ENCODE measurements at places on chromosomes 16 and 17.

GRCh38 chr16:69804297-69804696 lies 42.2 kb downstream of the WWP2 start:
- DNase-seq = no peak

- no peak for DNase-seq
Measured at GRCh38 chr16:75252946-75253911, 1.8 kb upstream of the BCAR1 start.

- no peak for DNase-seq
Measured at GRCh38 chr16:11392041-11392581, 46.9 kb downstream of the RMI2 start.

GRCh38 chr17:82149401-82150099 lies 51.5 kb upstream of the FASN start:
- no peak for DNase-seq

GRCh38 chr16:72164691-72165090 lies 7.3 kb downstream of the PMFBP1 start:
- DNase-seq = no peak

GRCh38 chr17:83151056-83151441 lies 71.6 kb downstream of the METRNL start:
- no peak for DNase-seq

DNA sequence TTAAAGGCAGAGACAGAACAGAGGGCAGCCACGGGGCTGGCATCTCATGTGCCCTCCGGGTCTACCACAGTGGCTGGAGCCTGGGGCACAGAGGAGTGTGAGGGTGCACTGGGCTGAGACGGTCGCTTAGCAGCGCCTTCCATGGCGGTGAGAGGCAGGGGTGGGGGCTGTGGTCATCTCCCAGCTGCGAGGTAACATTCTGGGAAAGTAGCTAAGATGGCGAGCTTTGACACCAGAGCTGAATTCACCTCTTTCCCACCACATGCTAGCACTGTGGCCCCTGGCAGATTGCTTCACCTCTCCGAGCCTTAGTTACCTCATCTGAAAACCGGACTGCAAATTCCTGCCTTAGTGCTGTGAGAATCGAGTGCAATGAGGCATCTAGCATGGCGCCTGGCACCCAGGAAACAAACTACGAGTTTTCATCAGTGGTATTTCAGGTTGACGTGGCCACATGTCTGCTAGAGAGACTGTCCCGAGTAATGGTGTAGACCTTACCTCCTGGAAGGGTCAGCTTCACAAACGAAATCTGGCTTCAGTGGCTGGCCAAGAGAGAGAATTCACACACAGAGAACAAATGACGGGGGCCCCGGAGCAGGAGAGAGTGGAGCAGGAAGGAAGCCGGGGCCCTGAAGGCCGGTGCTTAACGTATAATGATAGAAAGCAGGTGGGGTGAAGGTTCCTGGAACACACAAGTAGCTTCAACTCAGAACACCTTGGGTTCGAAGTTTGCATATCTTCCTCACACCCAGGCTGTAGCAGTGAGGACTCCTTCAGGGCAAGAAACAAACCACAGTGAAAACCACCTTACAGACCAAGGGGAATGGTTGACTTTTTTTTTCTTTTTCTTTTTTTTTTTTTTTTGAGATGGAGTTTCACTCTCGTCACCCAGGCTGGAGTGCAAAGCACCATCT lies 63.9 kb upstream of the RPH3AL start:
- no peak for DNase-seq

- DNase-seq = no peak
Measured at GRCh38 chr17:8287651-8288335, 677 bp upstream of the RANGRF start.

DNA sequence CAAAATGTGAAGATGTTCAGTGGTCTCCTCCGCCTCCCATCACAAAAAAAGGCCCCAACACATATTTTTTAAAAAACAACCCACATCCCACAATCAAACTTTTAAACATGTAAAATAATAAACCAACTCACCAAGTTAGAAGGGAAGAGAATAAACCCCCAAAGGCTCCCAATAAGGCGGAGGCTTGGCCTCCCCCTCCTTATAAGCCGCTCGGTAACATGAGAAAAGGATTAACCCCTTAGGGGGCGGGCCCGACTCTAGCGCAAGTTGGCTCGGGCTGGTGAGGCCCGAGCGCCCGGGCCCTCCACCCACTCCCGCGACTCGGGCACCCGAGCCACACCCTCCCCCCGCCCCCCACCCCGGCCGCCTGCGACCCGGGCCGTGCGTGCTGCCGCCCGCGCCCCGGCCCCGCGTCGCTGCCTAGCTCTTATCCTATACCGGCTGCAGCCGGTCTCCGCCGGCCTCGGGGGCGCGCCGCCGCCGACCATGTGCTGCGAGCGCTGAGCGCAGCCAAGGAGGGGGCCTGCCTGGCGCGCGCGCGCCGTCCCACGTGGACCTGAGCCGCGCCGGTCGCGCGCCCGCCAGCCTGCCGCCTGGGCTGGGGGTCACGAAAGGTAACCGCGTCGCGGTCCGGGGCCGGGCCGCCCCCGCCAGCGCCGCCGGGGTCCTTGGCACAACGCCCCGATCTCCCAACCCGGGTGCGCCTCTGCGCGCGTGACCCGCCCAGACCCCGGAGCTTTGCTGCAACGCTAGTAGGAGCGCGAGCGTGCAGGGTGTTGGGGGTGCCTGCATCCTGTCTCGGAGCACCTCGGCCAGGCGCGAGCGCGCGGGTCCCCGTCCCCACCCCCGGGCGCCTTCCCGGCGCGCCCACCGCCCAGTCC lies at the start of the genes ARSG and SLC16A6:
ARSG (plus strand) TSS at position 541 of the 881 bp plus-strand sequence. CDS start 15,999 bp downstream, outside the sequence.
SLC16A6 (minus strand) TSS at position 173 of the 881 bp plus-strand sequence. CDS start 12,807 bp downstream, outside the sequence.
- peak; percentile 16 for DNase-seq

- DNase-seq = no peak
Measured at GRCh38 chr16:1432388-1433262, 1.7 kb downstream of the PERCC1 start.

- DNase-seq = no peak
Measured at GRCh38 chr17:61668486-61668885, 77.5 kb upstream of the NACA2 start.

GRCh38 chr17:78396441-78397337 lies 18.2 kb downstream of the PGS1 start:
- peak; percentile 58 for DNase-seq

DNA sequence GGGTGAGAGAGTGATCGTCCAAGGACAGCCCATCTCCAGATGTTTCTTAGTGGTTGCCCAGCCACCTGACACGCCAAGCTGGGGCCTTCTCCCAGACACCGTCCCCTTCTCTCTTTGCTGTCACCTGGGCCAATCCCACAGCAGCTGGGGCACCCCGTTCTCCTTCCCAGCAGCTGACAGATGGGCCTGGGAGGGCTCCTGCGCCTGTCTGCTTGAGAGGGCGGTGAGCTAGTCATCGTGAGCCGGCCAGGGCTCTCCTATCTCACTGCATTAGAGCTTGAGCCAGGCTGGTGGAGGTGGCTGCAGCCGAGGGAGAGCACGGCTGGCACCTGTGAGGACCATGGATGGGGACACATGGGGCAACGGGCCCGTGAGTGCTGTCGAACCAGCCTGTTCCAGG lies 41.2 kb downstream of the RAB11FIP3 start:
- DNase-seq = no peak

GRCh38 chr17:2423271-2423670 lies 22.4 kb upstream of the MNT start:
- no peak for DNase-seq

GRCh38 chr17:28643983-28644786 lies 773 bp downstream of the BLTP2 start:
- peak; percentile 13 for DNase-seq

DNA sequence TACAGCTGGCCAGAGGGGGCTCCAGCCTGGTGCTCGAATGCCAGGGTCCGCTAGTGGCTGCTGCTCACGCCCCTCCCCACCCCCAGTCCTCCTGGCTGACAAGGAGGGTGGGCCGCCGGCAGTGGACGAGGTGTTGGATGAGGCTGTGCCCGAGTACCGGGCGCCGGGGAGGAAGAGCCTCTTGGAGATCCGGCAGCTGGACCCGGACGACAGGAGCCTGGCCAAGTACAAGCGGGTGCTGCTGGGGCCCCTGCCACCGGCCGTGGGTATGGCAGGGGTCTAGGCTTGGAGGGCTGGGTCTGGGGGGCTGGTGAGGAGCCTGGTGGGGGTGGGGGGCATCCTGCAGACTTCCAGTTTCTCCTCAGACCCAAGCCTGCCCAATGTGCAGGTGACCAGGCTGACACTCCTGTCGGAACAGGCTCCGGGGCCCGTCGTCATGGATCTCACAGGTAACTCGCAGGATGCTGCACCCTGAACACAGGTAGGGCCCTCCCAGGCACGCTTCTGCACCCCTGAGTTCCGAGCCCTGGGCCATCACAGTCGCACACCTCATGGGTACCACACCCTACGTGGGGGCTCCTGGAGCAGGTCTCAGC lies 1.2 kb upstream of the PDIA2 start:
- DNase-seq = no peak

- no peak for DNase-seq
Measured at GRCh38 chr17:66959641-66960375, 4.7 kb upstream of the CACNG4 start.

DNA sequence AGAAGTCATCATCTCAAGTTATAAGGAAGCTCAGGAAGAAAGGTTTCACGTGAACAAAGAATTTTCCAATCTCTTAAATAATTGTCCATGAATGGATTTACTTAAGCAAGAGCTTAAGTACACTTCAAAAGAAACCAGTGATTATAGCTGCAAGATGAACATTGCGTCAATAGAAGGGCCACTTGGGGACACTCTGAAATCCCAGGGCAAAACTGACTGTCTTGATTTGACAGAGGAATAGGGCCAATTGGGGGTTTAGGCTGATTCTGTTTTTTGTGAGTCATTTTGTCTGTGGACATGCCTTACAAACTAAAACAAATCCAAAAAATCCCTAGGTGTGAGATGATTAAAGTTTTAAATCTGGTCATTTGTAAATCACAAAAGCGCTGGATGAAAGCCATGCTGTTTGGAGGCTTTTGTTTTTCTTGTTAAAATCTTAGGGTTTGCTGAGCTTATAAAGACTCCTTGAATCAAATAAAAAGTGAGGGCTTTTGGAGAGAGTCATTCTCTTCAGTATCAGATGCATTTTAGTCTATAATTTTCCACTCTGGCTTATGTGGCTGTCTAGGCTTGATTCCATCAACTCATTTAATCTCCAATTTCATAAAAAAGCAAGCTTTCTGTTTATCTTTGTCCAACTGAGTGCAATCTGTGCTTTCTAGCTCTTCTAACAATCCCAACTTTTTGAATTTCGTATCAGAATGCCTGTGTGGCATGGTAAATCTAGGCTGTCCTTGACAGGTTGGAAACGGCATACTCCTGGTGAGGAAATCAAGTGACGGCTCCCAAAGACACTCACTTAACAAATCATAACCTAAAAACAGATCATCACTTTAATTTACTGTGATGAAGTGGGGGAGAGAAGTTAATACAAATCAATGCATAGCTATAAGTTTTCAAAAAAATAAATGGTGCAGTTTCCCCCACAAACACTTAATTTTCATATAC lies 98.2 kb upstream of the SOX9 start:
- DNase-seq = no peak

GRCh38 chr17:21711182-21711581 lies 18.9 kb downstream of the KCNJ18 start:
- no peak for DNase-seq

DNA sequence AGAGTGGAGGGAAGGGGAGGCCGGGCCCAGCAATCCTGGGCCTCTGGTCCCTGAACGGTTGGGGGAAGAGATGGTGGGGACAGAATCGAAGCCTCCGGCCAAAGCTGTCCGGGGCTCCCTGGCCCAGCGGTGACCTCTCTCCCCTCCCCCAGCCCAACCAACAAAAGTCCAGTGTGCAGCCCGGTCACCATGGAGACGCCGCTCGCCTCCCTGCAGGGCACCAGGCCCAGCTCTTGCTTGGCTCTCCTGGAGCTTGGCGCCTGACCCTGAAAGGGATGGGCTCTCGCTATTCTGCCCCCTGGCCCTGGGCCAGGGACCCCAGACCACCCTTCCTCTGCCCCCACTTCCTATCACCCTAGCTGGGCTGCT lies 1.3 kb downstream of the METRN start:
- DNase-seq = no peak

GRCh38 chr16:56312028-56312300 lies 113.4 kb downstream of the AMFR start:
- DNase-seq = no peak

- DNase-seq = peak; percentile 46
Measured at GRCh38 chr17:15999974-16000827, 577 bp downstream of the TTC19 start.

DNA sequence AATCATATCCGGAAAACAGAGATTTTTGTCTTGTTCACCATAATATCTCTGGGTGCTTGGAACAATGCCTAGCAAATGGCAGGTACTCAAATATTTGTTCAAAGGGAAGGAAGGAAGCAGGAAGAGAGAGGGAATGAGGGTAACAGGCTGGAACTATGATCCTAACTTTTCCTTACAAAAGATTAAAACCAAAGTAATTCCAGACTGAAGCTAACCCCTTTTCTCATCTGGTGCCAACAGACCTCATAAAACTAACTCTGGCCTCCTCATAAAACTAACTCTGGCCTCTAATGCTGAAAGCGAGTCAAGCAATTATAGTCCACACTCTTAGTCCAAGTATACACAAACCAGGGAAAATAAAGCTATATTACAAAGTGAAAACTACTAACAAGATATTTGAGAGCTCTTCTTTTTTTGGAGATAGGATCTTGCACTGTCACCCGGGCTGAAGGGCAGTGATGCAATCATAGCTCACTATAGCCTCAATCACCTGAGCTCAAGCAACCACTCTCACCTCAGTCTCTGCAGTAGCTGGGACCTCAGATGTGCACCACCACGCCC lies 84.6 kb downstream of the KANSL1 start:
- no peak for DNase-seq

DNA sequence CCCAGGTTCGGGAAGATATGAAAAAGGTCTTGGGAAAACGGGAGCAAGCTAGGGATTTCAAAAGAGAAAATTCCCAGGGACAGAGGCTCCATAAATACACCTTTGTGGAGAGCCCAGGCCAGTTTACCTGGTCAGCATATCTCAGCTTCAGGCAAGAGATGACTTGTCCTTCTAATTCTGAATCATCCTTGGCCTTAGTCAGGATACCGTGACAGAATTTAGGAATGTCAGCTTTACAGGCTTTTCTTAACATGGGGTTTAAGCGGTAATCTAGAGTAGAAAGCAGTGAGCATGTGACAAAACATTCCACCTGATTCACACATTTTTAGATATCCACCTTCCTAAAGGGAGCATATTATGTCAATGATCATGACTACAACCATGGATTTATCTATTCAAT lies 41.1 kb upstream of the CLEC18B start:
- DNase-seq = no peak

DNA sequence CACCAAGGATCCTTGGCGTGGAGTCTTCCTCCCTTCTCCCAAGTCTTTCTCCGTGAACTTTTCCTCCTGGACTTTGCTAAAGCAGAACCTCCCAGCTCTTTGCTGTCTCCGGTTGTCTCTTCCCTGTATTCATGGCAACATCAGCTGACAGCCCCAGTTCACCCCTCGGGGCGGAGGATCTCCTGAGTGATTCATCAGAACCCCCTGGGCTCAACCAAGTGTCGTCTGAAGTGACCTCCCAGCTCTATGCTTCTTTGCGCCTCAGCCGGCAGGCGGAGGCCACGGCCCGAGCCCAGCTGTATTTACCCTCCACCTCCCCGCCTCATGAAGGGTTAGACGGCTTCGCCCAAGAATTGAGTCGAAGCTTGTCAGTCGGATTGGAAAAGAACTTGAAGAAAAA lies 943 bp downstream of the CNTROB start:
- DNase-seq = no peak

GRCh38 chr16:84838383-84838948 lies 18.7 kb downstream of the CRISPLD2 start:
- no peak for DNase-seq

- no peak for DNase-seq
Measured at GRCh38 chr17:7184091-7184488, 4.9 kb upstream of the ASGR1 start.

- DNase-seq = no peak
Measured at GRCh38 chr16:85055493-85056210, 28.1 kb downstream of the KIAA0513 start.
